ENCODE measurements at places on chromosomes 1 and 21.

GRCh38 chr1:155859881-155860871, 809 bp downstream of the SYT11 start:
- DNase-seq, result peak; percentile 87

DNA sequence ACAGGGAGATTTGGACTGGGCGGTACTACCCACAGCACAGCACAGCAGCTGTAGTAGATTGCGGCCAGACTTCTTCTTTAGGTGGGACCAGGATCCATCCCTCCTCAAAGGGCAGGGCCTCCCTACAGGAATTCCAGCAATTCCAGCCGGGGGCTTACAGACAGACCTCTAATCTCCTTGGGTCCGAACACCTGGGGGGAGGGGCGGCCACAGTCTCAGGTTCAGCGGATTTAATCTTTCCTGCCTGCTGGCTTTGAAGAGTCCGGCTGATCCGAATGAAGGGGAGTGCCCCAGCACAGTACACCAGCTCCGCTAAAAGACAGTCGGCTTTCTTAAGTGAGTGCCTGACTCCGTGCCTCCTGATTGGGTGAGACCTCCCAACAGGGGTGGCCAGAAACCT, 1708.5 kb downstream of the BRINP3 start:
- no peak for DNase-seq

- DNase-seq, result no peak
These were observed 33.9 kb upstream of the CSF1 start for GRCh38 chr1:109876617-109877316.

- DNase-seq, result no peak
These were observed 20.5 kb downstream of the IQGAP3 start for GRCh38 chr1:156551869-156552268.

DNA sequence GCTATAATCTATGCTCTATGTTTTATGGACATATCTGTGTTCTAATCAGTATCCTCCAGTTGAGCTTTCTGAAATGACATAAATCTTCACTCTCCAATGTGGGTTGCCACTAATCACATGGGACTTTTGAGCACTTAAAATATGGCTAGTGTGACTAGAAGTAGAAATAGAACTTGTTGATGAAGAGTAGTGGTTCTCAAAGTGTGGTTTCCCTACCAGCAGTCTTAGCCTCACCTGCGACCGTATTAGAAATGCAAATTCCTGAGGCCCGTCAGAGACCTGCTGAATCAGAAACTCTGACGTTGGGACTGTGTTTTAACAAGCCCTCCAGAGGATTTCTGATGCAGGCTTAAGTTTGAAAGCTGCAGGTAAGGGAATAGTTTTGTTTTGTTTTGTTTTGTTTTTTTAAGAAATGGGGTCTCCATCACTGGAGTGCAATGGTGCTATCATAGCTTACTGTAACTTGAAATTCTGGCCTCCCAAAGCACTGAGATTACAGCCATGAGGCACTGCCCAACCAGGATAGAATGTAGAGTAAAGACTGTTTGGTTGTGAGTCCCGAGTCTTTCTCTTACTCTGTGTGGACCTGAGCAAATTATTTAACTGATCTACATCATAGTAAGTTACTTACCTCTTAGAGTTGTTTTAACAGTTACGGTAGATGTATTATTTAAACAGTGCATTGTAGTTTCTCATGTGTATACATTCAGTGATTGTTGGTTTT, 21.7 kb downstream of the GLRX2 start:
- DNase-seq, result no peak

GRCh38 chr1:200107004-200107470, 79.5 kb downstream of the NR5A2 start:
- no peak for DNase-seq

GRCh38 chr1:199087144-199087543, 448.3 kb downstream of the PTPRC start:
- no peak for DNase-seq

- DNase-seq, result no peak
These were observed 19.3 kb upstream of the ZNF326 start for GRCh38 chr1:89975540-89976125.

GRCh38 chr1:226989085-226989920, 49.2 kb downstream of the COQ8A start:
- DNase-seq, result no peak

DNA sequence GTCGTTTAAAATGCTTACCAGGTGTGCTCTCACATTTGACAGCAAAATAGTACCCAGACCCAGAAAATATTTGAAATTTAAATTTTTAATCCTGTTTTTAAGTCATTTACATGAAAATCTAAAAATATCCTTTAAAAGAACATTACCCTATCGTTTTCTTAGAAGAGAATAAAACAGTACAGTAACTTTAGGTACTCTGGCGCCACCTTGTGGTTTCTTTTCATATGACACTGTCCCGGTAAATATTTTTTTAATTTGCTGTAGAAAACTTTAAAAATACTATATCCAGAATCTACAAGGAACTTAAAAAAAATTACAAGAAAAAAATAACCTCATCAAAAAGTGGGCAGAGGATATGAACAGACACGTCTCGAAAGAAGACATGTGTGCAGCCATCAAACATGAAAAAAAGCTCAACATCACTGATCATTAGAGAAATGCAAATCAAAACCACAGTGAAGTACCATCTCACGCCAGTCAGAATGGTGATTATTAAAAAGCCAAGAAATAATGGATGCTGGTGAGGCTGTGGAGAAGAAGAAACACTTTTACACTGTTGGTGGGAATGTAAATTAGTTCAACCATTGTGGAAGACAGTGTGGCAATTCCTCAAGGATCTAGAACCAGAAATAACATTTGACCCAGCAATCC, 129.2 kb downstream of the RGS21 start:
- DNase-seq, result peak; percentile 57

GRCh38 chr1:36699113-36699911, 216.6 kb upstream of the CSF3R start:
- DNase-seq, result no peak

DNA sequence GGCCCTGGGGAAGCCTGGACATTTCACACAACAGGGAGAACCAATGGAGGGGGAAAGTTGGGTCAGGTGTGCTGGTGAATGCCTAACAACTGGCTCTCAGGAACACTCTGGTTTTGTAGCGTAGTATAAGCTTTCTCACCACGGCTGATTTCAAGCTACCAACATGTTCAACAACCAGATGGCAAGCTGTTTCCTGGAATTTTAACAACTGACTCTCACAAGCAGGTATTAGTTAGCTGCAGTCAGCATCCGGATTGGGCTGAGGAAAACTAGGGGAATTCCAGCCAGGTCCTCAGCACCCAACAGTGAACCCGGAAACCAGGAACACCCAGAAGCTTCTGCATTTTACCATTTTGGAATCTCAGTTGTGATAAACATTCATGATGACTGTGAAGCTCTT, 162.3 kb upstream of the CAMK1G start:
- no peak for DNase-seq

DNA sequence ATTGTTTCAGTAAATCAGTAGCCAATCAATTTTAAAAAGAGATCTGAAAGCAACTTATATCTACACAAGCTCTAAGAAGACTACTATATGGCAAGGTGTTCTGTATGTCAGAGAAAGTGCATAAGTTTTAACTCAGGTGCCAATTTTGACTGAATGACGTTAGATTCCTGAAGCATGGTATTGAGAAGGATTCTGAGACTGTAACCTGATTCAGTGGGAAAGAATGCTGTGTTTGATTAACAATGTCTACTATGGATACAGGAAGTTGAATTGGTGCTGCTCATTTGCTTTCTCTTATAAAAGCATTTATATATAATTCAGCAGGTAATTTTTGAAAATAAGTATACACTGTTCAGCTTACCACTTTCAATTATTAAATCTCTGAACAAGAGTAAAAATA, 156.3 kb downstream of the PAPPA2 start:
- DNase-seq, result no peak

DNA sequence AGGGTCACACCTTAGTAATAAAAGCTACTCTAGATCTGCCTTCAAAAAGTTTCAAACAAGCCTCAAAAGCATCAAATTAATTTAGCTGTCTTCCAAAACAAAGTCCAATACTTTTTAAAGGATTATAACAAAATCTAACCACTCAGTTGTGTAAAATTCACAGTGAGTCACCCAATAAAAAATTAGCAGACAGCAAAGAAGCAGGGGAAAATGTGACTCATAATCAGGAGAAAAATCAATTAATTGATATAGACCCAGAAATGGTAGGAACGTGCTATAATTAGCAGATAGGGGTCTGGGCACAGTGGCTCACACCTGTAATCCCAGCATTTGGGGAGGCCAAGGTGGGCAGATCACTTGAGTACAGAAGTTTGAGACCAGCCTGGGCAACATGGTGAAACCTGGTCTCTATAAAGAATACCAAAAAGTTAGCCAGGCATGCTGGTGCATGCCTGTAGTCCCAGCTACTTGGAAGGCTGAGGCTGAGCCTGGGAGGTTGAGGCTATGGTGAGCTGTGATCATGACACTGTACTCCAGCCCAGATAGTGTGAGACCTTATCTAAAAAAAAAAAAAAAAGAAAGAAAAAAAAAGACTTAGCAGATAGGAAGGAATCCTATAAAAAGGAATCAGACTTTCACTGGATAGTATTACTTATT, 8.1 kb upstream of the MYOG start:
- DNase-seq, result no peak

GRCh38 chr1:203130358-203130985, 2.9 kb downstream of the ADORA1 start:
- no peak for DNase-seq
